ENCODE measurements at places on chromosomes 5 and 9.
A peak's percentile ranks its signal among the peaks of the same experiment; 100 is the strongest.

DNA sequence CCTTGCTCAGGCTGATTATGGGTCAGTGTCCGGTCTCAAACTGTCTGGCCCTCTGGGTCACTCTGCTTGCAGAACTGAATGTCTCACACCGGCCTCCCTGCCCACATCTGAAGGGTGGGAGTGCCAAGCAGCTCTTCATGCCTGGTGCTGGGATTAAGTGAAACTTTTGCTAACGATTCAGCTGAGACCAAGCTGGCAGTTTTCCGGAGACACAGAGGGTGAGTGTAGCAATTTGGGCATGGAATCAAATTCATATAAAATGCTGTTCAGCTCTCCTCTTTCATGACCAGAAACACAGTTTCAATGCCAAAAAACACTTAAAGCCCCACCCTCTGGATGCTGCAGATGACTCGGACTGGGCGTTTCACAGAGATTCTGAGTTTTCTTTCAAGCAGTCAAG lies 207.5 kb downstream of the NXNL2 start:
- DNase-seq, result no peak

GRCh38 chr9:38423273-38423972 lies 831 bp downstream of the IGFBPL1 start:
- DNase-seq, result peak; percentile 45

DNA sequence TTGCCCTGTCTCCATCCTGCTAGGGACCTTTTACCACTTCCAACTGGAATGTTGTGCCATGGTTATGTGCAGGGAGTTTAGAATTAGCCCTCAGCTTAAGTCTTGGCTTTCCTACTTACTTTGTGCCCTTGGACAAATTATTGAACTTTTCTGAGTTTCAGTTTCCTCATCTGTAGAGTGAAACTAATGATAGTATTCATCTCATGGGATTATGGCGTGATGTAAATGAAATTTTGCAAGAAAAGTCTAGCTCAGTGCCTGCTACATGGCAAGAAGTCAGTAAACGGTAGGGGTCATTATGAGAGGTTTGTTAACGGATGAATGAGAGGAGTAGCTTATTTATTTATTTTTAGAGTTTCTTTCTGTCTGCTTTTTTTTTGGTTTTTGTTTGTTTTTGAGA lies 1.8 kb downstream of the MVB12B start:
- no peak for DNase-seq

GRCh38 chr5:163163858-163164257 lies 273.5 kb upstream of the CCNG1 start:
- DNase-seq, result no peak

DNA sequence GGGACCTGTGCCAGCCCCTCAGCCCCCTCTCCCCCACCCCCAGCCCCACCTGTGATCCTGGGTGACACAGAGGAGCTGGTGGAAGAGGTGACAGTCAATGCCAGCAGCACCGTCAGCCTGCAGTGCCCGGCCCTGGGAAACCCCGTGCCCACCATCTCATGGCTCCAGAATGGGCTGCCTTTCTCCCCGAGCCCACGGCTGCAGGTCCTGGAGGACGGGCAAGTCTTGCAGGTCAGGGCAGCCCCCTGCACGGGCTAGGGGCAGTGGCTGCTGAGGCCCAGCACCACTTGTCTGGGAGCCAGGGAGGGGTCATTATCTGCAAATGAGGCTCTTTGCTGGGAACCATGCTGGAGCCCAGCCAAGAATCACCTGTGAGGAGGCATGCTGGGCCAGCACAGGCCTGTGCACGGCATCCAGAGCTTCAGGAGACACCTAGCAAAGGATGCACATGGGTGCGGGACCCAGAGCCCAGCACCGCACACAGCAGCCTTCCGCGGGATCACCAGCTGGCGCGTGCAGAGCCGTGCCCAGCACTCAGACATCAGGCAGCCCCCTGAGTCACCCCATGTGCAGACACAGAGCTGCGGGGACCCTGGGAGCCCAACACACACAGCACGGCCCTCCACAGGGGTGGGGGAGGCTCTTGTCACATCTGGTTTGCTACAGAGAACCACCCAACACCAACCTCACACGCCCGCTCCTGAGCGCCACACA lies 62.0 kb upstream of the ASS1 start:
- DNase-seq, result no peak

- no peak for DNase-seq
Measured at GRCh38 chr9:5688109-5688508, 59.2 kb downstream of the RIC1 start.

- DNase-seq, result no peak
Measured at GRCh38 chr9:79575547-79575946, 3.8 kb downstream of the TLE4 start.

DNA sequence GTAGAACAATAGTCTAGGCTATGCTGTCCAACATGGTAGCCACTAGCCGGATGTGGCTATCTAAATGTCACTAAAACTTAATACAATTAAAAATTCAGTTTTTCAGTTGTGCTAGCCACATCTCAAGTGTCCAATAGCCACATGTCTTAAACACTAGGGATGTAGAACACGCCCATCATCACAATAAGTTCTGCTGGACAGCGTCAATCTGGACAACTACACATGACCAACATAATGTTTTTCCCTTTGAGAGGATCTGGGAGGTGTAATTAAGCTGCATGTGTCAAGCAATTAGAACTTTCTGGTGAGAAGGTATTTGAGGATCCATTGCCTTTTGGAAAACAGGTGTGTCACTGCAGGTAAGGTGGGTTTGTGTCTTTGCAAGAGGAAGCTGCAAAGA lies 424.6 kb upstream of the WWC1 start:
- DNase-seq, result no peak

GRCh38 chr9:92185681-92186080 lies 70.5 kb upstream of the SPTLC1 start:
- DNase-seq, result no peak

GRCh38 chr9:68669218-68669617 lies 35.8 kb upstream of the PIP5K1B start:
- DNase-seq, result peak; percentile 14

DNA sequence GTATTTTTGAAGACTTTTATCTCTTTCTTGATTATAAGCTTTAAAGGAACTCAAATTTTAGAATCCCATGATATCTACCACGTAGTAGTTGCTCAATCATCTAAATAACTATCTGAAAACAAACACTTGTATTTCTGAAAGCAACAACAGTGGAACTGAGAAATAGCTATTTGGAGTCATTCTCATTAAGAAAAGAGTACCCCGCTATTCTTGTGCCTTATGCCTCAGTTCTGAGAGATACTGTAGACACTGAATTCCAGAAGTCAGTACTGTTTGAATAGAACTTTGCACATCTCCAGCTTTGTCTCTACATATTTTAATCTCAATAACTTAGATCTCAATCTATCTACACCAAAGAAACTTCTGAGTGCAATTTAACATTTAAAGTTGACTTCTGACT lies 11.4 kb downstream of the CHD1 start:
- no peak for DNase-seq

DNA sequence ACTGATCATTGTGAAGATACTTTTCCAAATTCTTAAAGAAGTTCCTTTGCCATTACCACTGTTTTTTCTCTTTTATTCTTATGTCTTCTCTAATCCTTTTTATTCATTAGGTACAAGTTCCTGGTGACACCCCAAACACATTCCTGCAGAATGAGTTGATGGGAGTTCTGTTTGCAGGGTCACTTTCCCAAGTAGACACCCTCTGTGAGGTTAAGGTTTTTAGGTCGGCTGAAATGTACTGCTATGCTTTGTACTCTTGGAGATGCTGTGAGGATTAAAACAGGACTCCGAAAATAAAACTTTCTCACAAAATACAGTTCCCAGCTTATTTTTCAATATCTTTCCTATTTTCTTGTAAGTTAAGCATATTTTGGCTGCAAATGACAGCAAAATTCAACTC lies 143.3 kb upstream of the TLE4 start:
- no peak for DNase-seq

- no peak for DNase-seq
Measured at GRCh38 chr9:94182532-94182931, 76.6 kb upstream of the ZNF169 start.

- no peak for DNase-seq
Measured at GRCh38 chr9:3336951-3337350, 188.8 kb downstream of the RFX3 start.
